ENCODE measurements at places on chromosomes 2 and 18. TPM values are rescaled to one million over a fixed set of nuclear protein-coding genes. Genes with fewer than 3 reads are reported as not detected.

- no peak overlapping the region for H3K4me3 ChIP-seq
- H3K36me3 ChIP-seq = no peaks in the 10 kb centered on the region
- no peaks in the 10 kb centered on the region for H3K27me3 ChIP-seq
- DNase-seq = no peak
- peak overlapping the region; percentile 59 for H3K27ac ChIP-seq
Measured at GRCh38 chr2:69755862-69756467, 14.0 kb downstream of the ANXA4 start.

MDH1B gene
- total RNA-seq = 38.2 TPM

DNA sequence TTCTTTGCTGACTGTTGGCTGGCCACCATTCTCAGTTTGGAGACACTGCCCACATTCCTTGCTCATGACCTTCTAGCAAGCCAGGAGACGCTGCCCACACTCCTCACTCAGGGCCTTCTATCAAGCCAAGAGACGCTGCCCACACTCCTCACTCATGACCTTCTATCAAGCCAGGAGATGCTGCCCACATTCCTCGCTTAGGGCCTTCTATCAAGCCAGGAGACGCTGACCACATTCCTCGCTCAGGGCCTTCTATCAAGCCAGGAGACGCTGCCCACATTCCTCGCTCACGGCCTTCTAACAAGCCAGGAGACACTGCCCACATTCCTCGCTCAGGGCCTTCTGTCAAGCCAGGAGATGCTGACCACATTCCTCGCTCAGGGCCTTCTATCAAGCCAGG is 131.3 kb upstream of the CBLN2 start:
- H3K4me3 ChIP-seq = no peak overlapping the region
- H3K36me3 ChIP-seq = no peaks in the 10 kb centered on the region
- H3K27ac ChIP-seq = no peak overlapping the region
- no peaks in the 10 kb centered on the region for H3K4me1 ChIP-seq
- no peaks in the 10 kb centered on the region for H3K27me3 ChIP-seq

IL1B gene
- total RNA-seq = not detected

DNA sequence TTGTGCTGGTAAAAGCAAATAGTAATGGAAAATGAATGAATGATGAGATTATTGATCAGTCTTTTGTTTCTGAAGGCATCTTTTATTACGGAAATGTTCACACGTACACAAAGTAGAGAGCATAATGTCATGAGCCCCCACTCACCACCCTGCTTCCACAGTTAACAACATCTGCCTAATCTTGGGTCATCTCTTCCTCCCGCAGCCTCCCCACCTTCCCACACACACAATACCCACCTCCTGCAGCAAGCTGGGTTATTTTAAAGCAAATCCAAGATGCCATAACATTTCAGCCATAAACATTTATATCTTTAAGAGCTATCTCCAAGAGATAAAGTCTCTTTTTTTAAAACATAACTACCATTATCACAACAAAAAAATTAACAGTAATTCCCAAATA is 36.3 kb downstream of the CYP27C1 start:
- H3K27me3 ChIP-seq = no peaks in the 10 kb centered on the region
- no peaks in the 10 kb centered on the region for H3K36me3 ChIP-seq
- DNase-seq = no peak
- H3K4me1 ChIP-seq = no peaks in the 10 kb centered on the region
- H3K27ac ChIP-seq = no peak overlapping the region

DNA sequence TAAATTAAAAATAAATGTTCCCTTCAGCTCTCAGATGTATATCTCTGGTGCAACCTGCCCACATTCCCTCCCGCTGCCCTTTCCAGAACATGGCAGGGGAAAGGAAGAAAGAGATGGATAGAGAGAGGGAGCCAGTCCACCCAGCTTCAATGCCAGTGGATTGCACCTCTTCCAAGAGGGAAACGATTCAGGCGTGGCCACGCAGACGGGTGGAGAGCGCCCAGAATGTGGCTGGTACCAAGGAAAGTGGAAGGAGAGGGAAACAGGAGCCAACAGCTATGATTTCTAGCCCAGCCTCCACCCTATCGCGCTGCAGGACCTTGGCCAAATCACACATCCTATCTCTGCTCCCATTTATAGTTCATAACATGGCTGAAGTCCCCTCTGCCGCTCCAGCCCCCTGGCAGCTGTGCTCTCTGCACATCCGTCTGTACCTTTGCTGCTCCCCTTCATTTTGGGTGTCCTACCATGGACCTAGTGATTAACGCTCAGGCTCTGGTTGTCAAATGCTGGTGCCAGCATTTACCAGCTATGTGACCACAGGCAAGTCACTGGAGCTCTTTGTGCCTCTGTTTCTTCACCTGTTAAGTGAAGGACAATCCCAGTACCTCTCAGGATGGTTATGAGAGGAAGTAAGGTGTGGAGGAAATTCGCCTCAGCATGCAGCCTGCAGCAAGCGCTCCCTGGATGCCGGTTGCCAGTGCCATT is 66.5 kb downstream of the SFXN5 start:
- H3K27me3 ChIP-seq = no peaks in the 10 kb centered on the region
- no peak overlapping the region for H3K4me3 ChIP-seq
- no peak for DNase-seq

- no peak overlapping the region for H3K27ac ChIP-seq
- H3K4me1 ChIP-seq = no peaks in the 10 kb centered on the region
- no peaks in the 10 kb centered on the region for H3K36me3 ChIP-seq
- no peak for DNase-seq
- H3K4me3 ChIP-seq = no peak overlapping the region
- no peaks in the 10 kb centered on the region for H3K27me3 ChIP-seq
Measured at GRCh38 chr2:122179492-122180165, 424.2 kb downstream of the TSN start.

ASIC4 gene
- 0.21 TPM for total RNA-seq

DNA sequence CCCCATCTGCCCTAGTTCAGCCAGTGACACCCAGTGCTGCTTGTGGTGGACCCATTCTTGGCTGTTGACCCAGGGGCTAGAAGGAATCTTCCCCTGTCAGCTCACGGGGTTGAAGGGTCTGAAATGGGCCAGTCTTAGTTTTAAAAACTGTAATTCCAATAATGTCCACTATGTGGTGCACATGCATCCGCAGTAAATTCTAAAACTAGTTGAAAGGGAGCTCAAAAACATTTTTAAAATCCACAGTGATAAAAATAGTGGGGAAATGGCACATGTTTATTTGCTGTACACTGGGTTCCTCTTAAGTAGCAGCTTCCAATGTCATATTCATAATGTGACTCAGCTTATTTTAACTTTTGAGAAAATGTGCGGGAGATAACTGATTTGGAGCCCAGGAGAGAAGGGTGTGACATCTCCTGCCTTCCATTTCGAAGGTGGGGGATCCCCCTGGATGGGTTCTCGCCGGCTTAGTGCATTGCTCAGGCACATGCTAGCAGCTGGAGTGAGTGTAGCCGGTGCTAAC is 32.8 kb downstream of the GRHL1 start:
- no peak overlapping the region for H3K4me3 ChIP-seq
- H3K27ac ChIP-seq = peak overlapping the region; percentile 48
- no peaks in the 10 kb centered on the region for H3K4me1 ChIP-seq
- no peaks in the 10 kb centered on the region for H3K36me3 ChIP-seq
- DNase-seq = no peak

STARD6 gene
- not detected for total RNA-seq

- no peak for DNase-seq
- H3K4me3 ChIP-seq = no peak overlapping the region
- H3K4me1 ChIP-seq = no peaks in the 10 kb centered on the region
- no peaks in the 10 kb centered on the region for H3K27me3 ChIP-seq
- no peaks in the 10 kb centered on the region for H3K36me3 ChIP-seq
- no peak overlapping the region for H3K27ac ChIP-seq
Measured at GRCh38 chr2:114001937-114002336, 112.0 kb downstream of the ACTR3 start.

DNA sequence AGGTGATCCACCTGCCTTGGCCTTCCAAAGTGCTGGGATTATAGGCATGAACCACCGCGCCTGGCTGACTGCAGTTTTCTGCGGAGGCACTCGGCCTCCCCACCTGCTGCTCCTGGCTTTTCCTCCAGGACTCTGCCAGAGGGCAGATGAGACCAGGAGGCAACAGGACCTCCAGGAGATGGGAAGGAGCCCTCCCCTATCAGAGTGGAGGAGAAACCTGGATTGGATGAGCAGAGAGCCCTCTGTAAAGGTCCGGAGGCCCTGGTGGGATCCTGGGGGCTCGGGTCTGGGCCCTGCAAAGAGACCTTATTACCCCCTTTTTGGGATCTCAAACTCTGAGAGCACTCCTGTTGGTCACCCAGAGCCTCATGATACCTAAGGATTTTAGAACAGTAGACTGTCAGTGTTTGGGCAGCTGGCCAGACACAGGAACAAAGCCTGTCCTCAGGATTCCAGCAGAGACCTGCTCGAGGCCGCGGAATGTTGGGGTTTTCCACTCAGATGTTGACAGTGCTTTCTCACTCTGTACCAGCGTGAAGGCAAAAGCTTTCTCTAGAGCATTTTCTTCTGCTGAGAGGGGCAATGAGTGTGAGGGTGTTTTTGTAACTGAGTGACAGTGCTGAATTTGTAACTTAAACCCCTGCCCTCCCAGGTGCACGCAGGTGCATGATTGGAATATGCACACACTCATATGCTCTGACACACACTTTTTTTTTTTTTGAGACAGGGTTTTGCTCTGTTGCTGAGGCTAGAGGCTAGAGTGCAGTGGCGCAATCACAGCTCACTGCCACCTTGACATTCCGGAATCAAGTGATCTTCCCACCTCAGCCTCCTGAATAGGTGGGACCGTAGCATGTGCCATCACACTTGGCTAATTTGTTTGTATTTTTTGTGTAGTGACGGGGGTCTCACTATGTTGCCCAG is 48.4 kb downstream of the NPPC start:
- H3K27me3 ChIP-seq = no peaks in the 10 kb centered on the region
- H3K4me1 ChIP-seq = no peaks in the 10 kb centered on the region
- H3K4me3 ChIP-seq = no peak overlapping the region
- DNase-seq = no peak
- no peaks in the 10 kb centered on the region for H3K36me3 ChIP-seq

ACVR1C gene
- 0.85 TPM for total RNA-seq

DNA sequence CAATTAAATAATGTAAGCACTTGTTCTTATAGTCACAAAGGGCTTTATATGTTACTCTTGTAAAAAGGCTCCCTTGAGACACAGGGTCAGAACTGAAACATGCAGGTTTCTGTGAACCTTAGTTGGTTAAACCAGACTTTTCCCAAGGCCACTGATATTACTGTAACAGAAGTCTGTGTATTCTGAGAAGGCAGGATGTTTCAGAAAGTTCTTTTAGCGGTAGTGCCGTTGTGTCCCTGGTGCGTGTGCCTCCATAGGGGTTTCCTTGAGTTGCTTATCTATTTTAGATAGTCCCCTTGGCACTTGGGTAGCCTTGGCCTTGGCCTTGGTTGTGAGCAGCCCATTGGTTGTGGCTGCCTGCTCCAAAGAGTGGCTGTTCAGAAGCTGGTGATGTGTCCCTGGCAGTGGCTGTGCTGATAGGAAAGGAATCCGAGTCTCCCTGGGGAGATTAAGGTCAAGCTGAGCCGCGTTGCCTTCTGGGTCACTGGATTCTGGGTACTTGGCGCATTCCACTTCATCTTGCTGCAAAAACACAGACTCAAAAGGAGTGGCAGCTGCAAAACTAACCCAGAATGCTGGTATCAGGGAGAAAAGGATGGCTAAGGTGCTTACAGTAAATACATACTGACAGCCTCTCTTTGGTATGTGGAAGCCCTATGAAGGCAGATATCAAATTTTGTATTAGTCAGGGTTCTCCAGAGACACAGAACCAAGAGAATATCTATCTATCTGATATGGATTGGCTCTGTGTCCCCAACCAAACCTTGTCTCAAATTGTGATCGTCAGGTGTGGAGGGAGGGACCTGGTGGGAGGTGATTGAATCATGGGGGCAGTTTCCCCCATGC is 69.7 kb downstream of the FHOD3 start:
- H3K36me3 ChIP-seq = no peaks in the 10 kb centered on the region
- H3K27me3 ChIP-seq = no peaks in the 10 kb centered on the region
- no peak overlapping the region for H3K27ac ChIP-seq
- no peak overlapping the region for H3K4me3 ChIP-seq
- no peaks in the 10 kb centered on the region for H3K4me1 ChIP-seq

DNA sequence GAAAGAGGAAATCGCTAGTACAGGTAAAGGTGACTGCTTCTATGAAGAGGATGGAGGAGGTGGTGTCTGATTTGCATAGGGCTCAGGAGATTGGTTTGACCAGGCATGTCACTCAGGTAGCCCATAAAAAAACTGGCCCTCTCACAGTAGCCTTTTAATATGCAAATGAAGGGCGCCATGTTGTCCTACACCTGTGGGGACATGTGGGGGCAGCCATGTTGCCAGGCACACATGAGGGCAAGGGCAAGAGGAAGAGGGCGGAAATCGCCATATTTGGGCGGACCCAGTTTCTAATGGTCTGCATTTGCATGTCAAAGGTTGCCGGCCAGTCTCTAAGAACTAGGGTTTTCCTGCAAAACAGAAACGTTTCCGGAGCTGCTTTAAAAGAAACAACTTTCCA is 1330.6 kb downstream of the DSC3 start:
- no peak for DNase-seq
- H3K27ac ChIP-seq = no peak overlapping the region
- no peaks in the 10 kb centered on the region for H3K36me3 ChIP-seq
- H3K4me1 ChIP-seq = no peaks in the 10 kb centered on the region
- no peak overlapping the region for H3K4me3 ChIP-seq
- no peaks in the 10 kb centered on the region for H3K27me3 ChIP-seq

DNA sequence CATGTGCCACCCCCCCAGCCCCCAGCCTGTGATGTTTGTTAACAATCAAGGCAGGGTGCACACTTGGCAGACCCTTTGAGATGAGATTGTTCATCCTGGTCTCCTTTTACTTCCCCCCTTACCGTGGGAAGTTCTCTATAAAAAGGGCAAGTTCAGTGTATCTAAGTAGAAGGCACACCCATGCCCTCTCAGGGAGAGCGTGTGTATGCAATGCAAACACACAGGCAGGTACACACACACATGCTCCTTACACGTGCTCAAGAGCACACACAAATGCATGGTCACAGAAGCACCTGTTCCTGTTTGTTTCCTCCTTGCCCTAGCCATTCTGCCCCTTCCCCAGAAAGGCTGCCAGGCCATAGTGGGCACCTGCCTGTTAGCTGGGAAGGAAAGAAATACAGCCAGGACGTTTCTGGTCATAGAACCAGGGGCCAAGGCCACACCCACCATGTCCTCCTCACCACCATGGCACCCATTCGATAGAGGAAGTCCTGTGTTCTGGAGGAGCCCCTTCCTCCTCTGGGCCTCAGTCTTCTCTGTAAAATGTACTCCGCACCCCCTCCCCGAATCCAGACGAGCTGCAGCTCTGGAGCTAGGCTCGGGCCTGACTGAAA is 3.1 kb downstream of the ATOH8 start:
- no peaks in the 10 kb centered on the region for H3K36me3 ChIP-seq
- DNase-seq = no peak
- H3K27me3 ChIP-seq = no peaks in the 10 kb centered on the region
- no peak overlapping the region for H3K27ac ChIP-seq
- no peaks in the 10 kb centered on the region for H3K4me1 ChIP-seq
- peak overlapping the region; percentile 68 for H3K4me3 ChIP-seq

DNA sequence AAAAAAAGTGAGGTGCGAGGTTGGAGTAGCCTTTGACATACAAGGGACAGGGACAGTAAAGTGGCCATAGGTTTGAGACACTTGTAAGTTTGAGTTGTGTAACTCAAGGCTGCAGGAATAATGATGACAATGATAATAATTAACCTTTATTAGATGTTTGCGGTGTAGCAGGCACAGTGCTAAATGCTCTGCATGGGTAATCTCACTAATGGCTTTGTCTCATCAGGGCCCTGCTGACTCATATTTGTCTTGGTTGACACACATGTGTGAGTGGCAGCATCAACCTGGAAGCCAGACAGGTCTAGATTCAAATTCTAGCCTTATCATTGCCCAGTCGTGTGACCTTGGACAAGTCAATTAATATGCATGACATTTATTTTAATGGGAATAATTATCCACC is 126.2 kb downstream of the FSHR start:
- H3K4me1 ChIP-seq = no peaks in the 10 kb centered on the region

- H3K4me1 ChIP-seq = peaks cover 18% of the 10 kb centered on the region
- H3K4me3 ChIP-seq = peak overlapping the region; percentile 44
- no peak for DNase-seq
- H3K36me3 ChIP-seq = no peaks in the 10 kb centered on the region
- no peak overlapping the region for H3K27ac ChIP-seq
Measured at GRCh38 chr2:15939556-15939853, 845 bp upstream of the MYCN start.
